Stimulated activated CD4-positive, alpha-beta T cell treated with anti-CD3 and anti-CD28 coated beads, Interleukin-15, amount 100 ng/mL, for 48 hours (primary cell): ENCODE measurements at places on chromosomes 2 and 18.

DNA sequence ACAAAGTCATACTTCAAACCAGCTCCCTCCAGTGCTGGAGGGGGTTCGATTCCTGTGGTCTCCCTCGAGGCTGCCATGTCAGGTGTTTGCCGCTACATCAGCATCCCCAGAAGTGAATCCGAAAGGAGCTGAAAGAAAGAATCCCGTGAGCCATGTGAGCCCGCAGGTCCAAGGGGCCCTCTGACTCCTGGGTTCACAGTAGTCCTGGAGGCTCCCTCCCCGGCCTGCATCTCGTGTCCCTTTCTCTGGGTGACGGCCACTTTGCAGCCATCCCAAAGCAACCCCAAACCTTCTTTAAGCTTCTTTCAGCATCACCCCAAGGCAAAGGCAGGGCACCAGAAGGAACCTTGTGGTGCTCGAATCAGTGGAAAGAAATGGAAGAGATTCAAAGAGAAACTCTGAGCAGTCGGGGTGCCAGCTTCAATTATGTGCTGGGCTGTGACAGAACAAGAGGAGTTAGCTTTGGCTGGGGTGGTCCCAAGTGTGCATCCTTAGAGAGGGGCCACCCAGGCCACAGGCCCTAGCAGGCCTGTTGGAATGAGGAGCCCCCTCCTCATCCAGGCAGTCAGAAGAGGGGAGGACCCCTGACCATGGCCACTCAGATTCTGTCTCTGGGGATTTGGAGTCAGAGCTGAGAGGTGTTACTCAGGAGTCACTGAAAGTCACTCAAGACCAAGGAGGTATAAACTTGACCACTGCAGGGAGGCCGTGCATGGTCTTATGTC lies 59.7 kb downstream of the CIB4 start:
- no peak for DNase-seq

- no peak for DNase-seq
These were observed 26.9 kb upstream of the DTNB start for GRCh38 chr2:25700221-25700660.

- no peak for DNase-seq
These were observed 68.3 kb downstream of the CD28 start for GRCh38 chr2:203774760-203775159.

GRCh38 chr2:177021706-177022343 lies 190.8 kb upstream of the HNRNPA3 start:
- DNase-seq, result no peak

- DNase-seq, result no peak
These were observed 35.8 kb downstream of the IMPA2 start for GRCh38 chr18:12017081-12017480.

DNA sequence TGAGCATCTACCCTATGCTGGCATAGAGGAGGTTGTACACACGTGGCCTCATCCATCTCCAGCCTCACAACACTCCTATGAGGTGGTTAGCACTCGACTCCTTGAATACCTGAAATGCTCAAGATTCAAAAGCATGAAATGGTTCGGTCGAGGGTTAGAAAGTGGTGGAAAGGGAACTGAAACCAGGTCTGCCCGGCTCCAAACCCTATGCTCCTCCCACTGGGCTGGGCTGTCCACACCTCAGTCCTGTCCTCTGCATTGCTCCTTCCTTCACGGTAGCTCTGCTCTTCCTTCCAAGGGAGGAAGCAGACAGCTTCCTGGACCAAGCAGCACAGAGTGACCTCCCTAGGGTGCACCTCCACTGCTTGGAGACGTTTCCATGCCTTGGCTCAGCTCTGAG lies 565.2 kb upstream of the ID2 start:
- no peak for DNase-seq

- DNase-seq, result no peak
These were observed 78.6 kb downstream of the PTPRM start for GRCh38 chr18:7645756-7646155.

- no peak for DNase-seq
These were observed 916.0 kb upstream of the CELF4 start for GRCh38 chr18:38481576-38481975.

DNA sequence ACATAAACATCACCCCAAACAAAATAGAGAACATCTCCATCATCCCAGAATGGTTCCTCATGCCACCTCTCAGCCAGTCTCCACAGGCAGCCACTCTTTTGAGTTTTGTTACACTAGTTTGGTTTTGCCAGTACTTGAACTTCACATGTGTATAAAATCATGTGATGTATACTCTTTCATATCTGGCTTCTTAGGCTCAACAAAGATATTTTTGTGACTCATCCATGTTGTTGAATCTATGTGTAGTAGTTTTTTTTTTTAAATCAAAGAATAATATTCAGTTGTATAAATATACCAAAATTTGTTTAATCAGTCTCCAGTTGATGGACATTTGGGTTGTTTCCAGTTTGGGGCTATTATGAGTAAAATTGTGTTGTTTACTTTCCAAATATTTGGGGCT lies 75.9 kb downstream of the PMS1 start:
- no peak for DNase-seq

DNA sequence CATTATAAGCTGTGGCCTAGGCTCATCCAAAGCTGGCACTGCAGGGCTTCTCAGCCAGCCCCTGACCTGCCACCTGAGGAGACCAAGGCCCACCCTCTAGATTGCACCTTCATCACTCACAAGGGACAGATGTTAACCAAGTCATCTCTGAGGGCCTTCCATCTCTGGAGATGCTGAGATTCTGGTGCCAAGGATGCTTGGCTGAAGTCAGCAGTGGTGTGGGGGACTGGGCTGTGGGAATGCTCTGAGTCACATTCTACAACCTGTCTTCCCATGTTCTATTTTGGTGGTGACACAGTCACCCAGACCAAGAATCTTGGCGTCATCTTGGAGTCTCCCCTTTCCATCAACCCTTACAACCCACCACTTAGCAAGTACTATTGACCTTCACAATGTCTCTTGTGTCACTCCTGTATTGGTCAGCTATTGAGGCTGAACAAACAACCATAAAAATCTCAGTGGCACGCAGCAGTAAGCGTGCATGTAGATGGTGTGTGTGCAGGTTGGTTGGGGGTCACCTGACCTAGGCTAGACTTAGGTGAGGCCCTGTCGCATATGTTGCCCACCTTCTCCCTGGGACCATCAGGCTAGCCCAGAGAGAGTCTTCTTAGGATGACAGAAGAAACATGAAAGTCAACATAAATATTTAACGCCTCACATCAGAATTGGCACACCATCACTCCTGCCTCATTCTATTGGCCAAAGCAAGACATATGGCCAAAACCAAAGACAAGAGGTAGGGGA lies 135.0 kb downstream of the SMAD7 start:
- no peak for DNase-seq

DNA sequence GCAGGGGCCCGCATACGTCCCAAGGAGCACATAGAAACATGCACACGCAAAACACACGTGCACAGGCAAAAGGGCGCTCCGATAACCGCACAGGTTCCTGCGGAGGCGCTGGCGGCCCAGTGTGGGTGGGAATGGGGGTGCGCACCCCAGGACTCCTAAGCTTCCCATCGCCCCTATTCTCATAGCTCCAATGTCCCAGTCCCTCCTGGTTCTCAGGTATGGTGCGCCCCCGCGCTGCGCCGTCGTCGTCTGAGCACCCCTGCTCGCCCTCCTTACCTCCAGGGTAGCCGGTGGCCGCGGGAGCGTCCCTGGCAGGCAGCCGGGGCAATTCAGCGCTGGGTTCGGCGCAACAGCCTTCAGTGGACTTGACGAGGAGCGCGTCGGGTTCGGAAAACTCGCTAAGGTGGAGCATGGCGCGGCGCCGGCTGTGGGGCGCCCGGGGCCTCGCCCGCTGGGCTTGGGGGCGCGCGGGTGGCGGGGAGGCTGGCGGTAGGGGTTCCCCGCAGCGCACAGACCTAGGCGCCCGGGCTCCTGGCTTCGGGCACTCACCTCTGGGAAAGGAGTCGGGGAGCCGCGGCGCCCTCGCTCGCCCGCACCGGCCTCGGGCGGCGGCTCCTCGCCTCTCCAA lies 328 bp downstream of the EGR4 start:
- DNase-seq, result no peak

DNA sequence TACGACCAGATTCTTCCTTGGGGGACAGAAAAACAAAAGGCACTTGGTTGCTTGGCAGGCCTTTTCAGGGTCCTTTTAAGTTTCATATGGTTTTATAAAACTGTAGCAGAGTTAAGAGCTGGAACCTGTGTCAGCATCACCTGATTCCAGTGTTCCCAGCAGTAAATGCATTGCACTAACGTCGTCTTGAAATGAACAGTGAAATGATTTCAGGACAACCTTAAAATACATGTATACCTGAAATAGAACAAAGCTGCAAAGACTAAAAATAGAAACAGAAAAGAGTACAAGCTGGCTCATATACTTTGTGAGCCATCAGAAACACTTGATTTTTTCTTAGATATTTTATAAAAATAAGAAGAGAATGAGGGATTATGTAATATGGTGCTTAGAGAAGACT lies 51.9 kb downstream of the ACSL3 start:
- no peak for DNase-seq

DNA sequence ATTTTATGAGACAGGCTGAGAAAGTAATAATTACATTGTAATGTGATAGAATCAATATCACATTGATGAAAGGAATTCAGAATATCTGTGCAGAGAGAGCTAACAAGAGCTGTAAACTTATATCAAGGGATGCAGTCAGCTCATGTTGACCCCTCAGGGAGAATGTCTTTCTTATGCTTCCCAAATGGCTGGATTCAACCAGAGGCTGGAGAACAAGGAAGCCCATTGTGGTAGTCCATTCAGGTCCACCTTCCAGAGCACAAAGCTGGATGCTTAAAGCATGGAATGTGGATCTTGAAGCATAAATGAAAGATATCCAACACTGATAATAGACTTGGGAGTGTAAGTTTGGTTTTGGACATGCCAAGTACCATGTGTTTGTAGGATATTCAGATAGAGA lies 220.0 kb downstream of the FIGN start:
- no peak for DNase-seq

GRCh38 chr18:50797142-50797541 lies 22.7 kb downstream of the MRO start:
- no peak for DNase-seq

GRCh38 chr2:227004482-227004881 lies 159.5 kb downstream of the COL4A4 start:
- no peak for DNase-seq

GRCh38 chr2:137748533-137748932 lies 215.7 kb upstream of the HNMT start:
- no peak for DNase-seq

GRCh38 chr2:109448207-109448606 lies 165.6 kb downstream of the SEPTIN10 start:
- no peak for DNase-seq

DNA sequence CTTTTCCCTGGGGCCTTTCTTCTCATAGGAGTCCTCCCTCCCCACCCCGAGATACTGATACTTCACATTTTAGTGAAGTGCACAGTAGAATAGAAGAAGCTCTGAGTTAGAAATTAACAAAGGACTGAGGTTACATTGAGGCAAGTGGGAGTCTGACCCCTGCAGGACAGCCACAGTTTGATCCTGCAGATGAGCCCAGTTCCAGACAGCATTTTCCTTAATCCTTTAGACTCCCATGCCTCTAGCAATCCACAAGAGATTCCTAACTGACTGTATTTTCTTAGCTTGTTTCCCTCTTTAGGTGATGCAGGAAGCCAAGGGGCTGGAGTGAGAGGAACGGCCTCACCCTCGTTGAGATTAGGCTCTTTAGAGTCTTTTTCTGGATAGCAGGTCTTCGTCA lies 204.0 kb downstream of the CYRIA start:
- DNase-seq, result no peak

- no peak for DNase-seq
These were observed 1.3 kb downstream of the TANC1 start for GRCh38 chr2:158969715-158970240.

DNA sequence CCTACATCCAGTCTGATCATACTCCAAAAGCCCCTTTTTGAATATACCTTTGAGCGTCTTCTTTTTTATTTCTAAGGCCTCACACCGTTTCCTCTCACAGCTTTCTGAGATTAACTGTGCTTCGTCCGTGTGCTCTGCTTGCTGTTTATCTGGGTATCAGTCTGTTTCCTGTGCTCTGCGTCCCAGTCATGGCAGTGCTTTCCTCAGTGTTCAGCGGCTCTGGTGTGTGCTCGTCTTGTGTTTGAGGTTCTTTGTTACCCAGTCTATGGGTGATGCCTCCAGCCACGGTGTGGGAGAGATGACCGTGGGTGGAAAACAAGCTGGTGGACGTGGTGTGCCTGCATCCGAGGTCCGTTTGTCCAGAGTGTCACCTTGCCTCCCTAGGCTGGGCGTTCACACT lies 33.6 kb upstream of the BIN1 start:
- DNase-seq, result no peak

DNA sequence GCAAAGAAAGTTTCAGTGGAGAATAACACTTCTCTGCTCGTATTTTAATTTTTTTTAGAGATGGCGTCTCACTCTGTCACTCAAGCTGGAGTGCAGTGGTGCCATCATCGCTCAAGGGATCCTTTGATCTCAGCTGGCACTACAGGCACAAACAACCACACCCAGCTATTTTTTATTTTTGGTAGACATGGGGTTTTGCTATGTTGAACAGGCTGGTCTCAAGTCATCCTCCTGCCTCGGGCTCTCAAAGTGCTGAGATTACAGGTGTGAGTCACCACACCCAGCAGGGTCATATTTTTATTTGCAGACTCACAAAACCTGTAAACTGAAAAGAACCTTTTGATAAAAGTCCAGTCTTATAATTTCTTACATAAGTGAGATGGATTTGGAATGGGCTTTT lies 2.6 kb downstream of the TRAK2 start:
- no peak for DNase-seq

GRCh38 chr2:12429779-12430406 lies 286.8 kb upstream of the TRIB2 start:
- no peak for DNase-seq

GRCh38 chr2:16284941-16285625 lies 344.7 kb downstream of the MYCN start:
- no peak for DNase-seq

DNA sequence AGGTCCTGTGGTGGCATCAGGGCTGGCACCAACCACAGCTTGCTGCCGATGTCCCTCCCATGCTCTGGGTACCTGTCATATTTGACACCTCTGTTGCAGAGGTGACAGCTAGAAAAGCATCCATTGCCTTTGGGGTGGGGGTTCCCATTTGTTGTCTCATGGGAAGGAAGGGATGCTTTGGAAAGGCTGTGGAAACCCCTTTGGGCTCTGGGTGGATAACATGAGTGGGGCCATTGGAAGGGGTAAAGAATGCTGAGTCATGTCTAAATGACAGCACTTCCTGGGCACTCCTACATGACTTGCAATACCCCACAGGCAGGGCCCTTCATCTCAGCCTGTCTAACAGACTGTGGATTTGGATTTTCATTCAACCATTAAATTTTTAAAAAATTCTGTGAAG lies 27.8 kb downstream of the CTIF start:
- no peak for DNase-seq

GRCh38 chr2:121258051-121258450 lies 27.0 kb downstream of the TFCP2L1 start:
- no peak for DNase-seq
